ENCODE measurements at places on chromosomes 1 and 21.

- DNase-seq: no peak
Measured at GRCh38 chr1:202967684-202968281, 726 bp upstream of the CYB5R1 start.

DNA sequence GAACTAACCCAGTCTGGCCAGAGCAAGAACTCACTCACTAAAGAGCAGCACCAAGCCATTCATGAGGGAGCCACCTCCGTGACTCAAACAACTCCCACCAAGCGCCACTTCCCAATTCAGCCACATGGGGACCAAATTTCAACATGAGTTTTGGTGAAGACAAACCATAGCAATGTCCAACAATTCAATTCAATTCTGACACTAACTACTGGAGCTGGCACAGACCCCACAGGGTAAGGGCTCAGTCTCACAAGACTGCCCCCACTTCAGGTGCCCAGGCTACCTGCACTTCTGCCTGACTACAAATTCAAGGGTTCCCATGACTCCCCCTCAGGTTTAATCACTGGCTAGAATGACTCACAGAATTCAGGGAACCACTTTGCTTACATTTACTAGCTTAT lies 48.8 kb upstream of the RAP1A start:
- DNase-seq: peak; percentile 43

- no peak for DNase-seq
Measured at GRCh38 chr1:26177182-26177684, at the start of gene CNKSR1. CNKSR1 (plus strand) TSS chr1:26177491; CDS start chr1:26177548, 57 bp downstream.

GRCh38 chr1:111746614-111746999 lies 7.4 kb upstream of the INKA2 start:
- DNase-seq: no peak

- no peak for DNase-seq
Measured at GRCh38 chr1:39752703-39753102, 14.0 kb downstream of the PPIE start.

DNA sequence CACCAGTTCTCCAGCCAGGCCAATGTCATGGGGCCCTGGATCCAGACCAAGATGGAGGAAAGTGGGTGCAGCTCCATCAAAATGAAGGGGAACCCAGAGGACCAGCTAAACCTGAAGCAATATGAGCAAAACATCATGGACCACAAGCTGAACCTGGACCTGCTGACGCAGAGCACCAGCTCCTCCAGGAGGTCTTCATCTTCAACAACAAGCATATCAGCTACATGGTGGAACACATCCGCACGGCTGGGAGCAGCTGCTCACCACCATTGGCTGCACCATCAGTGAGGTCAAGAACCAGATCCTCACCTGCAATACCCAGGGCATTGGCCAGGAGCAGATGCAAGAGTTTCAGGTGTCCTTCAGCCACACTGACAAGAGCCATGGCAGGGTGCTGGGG lies 13.7 kb upstream of the EPHA10 start:
- no peak for DNase-seq

DNA sequence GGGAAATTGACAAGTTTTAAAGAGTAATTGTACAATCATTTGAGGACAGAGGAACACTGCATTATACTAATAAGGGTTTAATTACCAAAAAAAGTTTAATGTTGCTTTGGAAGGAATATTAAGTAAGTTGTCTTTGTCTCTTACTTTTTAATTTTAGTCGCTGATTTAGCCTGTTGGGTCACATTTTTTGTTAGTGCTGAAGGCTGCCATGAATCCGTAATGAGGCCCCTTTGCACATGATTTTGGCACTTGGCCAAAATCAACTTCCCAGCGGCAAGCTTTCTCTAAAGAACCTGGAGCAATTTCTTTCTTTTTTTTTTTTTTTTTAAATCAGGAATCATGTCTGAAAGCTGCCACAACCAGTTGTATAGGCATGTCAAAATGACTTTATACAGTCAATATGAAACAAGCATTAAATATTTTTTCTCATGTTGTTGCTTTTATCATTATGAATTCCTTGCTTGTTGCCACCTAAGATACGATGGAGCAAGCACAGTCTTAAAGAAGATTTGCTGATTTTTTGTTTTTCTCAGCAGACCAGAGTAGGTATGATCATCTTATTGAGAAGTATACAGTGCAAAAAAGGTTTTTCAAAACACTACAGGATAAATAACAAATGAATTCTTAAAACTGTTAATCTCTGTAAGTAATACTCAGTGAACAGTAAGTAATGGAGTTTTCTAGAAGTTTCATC lies 690.4 kb downstream of the USP25 start:
- DNase-seq: no peak

DNA sequence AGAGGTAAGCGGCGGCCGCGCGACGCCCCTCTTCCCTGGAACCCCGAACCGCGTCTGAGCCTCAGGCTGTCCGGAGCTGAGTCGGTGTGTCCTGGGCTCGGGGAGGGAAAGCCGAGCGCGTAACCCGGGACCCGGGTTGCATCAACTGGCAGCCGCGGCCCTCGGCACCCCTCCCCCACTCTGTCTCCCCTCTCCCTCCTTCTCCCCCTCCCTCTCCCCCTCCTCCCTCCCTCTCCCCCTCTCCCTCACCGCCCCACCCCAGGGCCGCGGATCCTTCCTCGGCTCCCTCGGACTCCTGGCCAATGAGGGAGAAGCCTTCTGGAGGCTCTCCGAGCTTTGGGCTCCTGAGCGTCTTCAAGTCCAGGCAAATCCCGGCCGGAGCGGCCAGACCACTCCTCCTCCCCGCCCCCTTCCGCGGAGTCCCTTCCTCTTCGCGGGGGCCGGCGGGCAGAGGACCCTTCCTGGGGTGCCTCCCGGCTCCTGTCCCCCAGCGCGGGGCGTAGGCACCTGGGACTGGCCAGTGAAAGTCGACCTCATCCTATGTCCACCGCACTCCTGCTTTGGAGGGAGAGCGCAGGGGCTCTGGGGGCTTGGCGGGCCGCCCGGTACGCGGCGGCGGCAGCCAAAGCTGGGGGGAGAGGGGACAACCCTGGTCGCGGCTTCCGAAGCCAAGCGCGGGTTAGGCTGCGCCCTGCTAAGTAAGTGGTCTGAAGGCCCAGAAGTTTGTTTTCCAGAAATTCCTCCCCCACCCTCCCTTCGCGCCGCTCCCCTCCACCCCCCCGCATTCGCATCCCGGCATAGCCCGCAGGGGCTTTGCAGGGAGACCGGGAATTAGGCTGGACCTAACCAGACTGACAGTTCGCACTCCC lies 850 bp downstream of the SESN2 start:
- DNase-seq: peak; percentile 52

GRCh38 chr1:58931756-58932155 lies 147.9 kb upstream of the JUN start:
- no peak for DNase-seq

DNA sequence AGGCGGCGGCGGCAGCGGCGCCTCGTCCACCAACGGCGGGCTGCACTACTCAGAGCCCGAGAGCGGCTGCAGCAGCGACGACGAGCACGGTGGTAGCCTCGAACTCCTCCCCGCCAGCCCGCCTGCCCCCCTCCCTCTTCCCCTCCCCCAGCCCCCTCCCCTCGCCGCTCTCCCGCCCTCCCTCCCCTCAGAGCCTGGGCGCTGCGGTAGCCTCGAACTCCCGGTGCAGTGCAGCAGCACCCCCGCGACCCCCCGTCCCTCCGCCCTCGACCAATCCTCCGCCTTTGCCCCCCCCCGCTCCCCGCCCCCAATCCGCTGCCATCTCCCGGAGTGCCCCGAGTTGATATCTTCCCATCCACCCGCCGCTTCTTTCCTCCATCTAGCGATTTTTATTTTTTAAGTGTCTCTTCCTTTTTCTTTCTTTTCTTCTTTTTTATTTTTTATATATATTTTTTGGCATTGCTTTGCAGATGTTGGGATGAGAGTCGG lies 516 bp downstream of the RCOR3 start:
- DNase-seq: no peak

GRCh38 chr1:97073169-97073568 lies 351.6 kb downstream of the PTBP2 start:
- DNase-seq: no peak

DNA sequence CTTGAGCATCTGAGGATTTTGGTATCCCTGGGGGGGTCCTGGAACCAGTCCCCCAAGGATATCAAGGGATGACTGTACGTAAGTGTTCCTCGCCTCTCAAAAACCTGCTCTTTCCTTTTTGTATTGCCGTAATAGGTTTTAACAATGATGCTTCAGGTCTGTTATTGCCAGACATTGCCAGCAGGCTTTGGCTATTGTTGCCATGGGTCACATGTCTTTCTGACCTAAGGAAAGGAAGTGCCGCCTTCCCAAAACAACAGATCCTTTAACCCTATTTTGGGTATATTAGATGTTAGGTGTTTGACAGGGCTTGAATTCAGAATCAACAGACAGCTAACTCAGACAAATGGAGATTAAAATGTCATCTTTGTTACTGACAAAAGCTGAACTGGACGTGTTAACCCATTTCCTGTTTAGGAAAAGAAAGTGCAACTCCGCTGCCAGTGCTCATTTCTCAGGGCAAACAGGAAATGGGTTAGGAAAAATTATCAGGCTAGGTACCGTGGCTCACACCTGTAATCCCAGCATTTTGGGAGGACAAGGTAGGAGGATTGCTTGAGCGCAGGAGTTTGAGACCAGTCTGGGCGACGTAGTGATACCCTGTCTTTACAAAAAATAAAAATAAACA lies 12.4 kb upstream of the PRPF38B start:
- no peak for DNase-seq

- DNase-seq: no peak
Measured at GRCh38 chr21:39837861-39838359, 29.3 kb upstream of the PCP4 start.

DNA sequence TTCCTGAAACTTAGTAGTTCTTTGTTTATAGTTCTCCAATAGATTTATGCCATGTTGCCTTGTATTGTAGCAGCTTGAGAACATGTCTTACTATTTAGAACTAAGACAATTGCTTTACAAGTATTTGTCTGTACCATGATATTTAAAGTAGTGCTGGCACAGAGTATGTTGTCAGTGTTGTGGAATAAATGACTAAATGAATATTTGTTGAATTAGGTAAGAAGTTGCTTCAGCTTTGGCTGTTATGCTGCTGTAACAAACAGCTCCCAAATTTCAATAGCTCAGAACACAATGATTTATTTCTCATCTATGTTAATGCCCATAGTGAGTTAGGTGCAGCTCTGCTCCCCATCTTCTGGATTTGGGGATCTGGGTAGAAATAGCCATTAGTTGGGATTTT lies 90.2 kb upstream of the VCAM1 start:
- DNase-seq: no peak

All from activated naive CD4-positive, alpha-beta T cell treated with Interleukin-2 at 50 U/mL for 16 hours (primary cell).